Cerebellar cortex (tissue), 1 donor: ENCODE measurements at places on chromosomes 6 and 20.

DNA sequence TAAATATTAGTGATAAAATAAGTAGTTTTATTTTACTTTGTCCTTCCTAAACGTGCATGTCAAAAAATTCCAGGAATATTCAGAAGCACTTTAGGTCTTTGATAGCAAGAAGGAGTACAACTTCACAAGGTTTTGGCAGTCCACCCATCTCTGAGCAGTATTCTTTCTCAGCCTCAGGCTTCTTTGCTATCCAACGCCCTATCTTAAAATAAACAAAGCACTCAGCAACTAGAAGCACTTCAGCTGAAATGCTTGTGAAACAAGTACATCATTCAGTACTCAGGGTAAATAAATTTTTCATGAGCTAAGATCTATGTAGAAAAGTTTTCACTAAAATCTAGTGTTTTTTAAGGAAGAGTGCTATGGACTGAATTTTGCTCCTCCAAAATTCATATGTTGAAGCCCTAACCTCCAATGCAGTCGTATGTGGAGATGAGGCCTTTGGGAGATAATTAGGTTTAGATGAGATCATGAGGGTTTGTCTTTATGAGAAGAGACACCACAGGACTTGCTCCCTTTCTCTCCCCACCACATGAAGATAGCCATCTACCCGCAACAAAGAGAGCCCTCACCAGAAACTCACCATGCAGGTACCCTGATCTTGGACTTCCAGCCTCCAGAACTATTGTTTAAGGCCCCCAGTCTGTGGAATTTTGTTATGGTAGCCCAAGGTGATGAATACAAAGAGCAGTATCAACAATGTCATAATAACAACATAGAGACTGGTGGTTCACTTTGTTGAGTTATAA lies 539.1 kb downstream of the TFAP2A start:
- DNase-seq = no peak

DNA sequence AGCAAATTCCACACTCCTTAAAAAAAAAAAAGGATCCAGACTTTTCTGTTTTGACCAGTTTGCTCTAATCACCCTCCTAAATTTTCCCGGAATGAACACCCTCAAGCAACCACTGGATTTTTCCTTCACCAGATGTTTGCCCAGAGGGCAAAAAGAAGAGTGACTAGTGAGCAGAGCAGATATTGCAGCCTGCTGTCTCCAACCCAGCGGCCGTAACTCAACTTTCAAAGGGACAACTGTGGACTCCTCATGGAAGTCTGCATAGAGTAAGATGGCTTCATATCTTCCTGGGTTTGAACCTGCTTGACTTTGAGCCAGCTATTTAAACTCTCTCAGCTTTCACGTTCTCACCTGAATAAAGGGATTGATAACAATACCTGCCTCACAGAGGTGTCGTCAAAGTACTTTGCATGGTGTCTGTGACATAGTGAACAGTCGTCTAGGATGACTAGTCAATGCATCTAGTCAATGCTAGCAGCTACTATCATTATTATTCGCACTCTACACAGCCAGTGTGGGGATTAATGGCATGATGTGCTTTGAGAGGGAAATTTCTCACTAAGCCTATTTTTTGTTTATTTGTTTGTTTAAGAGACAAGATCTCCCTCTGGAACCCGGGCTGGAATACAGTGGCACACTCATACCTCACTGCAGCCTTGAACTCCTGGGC lies 92.2 kb upstream of the HIVEP1 start:
- DNase-seq = no peak

GRCh38 chr6:17475606-17476244 lies 82.3 kb downstream of the CAP2 start:
- DNase-seq = no peak

DNA sequence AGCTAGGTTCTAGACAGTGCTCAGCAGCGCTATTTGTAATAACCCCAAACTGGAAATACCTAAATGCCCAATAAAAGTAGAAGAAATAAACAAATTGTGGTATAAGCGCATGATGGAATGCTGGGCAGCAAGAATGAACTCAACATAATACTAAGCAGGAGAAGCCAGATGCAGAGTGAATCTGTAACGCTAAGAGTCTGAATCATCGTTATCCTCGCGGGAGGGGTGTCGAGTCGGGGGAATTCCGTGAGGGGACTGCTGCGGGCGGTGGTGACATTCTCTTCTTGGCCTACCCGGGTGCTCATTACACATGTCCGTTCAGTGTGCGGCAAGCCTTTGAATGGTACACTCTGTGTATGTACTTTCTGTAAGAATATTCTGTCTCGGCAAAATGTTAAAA lies 83.7 kb downstream of the SULF2 start:
- no peak for DNase-seq

DNA sequence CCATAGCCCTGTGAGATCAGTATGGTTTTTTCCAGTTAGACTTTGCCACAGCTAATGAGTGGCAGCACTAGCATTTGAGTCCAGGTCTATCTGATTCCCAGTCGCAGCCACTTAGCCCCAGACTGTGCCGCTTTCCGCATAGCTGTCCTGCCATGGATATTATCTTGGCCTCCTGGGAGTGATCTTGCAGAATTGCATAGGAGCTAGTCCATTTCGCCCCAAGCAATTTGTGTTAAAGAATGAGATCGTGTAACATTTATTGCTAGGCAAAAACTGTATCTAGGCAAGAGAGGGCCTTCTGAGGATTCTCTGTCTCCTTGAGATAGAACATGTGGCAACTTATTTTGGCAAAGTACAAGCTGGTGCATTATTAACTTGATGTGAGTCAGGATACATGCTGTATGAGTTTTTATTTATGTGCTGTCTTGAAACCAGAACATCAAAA lies 74.2 kb downstream of the EZR start:
- no peak for DNase-seq

GRCh38 chr20:24305371-24305770 lies 164.1 kb upstream of the SYNDIG1 start:
- DNase-seq = no peak

GRCh38 chr6:28354688-28355554 lies 5.2 kb downstream of the ZKSCAN3 start:
- no peak for DNase-seq

- DNase-seq = peak; percentile 47
Observed at GRCh38 chr6:160088069-160088783, 33.4 kb upstream of the SLC22A1 start.

- DNase-seq = no peak
Observed at GRCh38 chr6:125357515-125358256, 55.9 kb upstream of the HDDC2 start.

DNA sequence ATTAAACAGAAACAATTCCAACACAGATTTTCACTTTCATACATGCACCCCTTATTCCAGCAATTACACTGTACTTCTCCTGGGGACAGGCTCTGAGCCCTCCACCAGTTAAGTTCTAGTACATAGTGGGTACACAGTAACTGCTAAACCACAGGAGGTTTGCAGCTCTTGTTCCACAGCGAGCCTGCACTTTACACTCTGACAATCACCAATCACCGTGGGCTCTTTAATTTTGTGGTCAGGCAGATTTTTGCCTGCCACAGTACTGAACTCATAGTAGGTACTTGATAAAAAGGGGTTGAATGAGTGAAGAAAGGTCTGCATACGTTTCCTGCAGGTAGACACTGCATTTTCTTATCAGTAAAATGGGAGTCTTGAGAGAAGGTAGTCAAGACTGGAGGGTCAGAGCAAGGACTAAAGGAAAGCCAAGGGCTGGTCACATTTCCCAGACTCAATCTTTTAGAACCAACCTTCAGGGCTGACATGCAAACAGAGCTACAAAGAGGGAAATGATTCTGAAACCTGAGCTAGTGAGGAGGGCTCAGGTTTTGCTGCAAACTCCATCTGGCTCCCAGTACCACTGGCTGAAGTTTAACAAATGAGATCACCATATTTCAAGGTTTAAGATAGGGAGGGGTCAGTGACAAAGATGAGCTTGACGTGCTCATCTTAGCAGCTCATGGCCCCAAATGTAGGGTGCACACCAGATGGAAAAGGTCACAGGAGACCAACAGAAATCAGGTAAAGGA lies 404.6 kb downstream of the BTBD9 start:
- DNase-seq = no peak

DNA sequence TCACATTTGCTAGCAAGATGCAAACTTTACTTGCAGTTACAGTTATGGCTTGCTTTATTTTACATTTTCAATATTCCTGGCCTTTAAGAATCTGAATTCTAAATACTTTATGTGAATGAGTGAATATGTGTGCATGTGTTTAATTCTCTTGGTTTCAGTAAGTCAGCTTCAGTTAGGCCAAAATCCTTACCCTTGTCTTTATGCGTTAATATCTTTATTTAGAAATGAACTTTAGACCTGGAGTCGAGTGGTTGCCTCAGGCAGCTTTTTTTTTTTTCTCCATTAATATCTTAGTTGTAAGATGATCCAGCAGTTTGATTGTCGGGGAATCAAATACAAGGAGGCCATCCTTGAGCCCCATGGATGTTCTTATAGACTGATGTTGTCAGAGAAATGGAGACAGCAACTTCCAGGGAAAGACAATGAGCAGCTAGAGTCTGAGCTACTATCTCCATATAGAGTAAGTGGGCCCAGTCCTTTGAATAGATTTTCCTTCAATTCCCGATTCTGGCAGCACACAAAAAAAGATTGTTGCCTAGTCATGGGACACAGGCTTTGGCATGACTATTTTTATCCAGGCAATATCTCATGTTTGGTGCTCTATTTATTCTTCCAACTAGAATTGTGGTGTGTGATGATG lies 398.0 kb downstream of the DHX35 start:
- DNase-seq = no peak

- DNase-seq = no peak
Observed at GRCh38 chr6:132511831-132512220, 1.1 kb downstream of the STX7 start.

- no peak for DNase-seq
Observed at GRCh38 chr6:141641951-141642350, 490.8 kb upstream of the GJE1 start.

GRCh38 chr20:42506397-42506796 lies 683.3 kb downstream of the PTPRT start:
- no peak for DNase-seq
